Prostate gland (tissue), 2 donors: ENCODE measurements at places on chromosomes 7 and 10.

DNA sequence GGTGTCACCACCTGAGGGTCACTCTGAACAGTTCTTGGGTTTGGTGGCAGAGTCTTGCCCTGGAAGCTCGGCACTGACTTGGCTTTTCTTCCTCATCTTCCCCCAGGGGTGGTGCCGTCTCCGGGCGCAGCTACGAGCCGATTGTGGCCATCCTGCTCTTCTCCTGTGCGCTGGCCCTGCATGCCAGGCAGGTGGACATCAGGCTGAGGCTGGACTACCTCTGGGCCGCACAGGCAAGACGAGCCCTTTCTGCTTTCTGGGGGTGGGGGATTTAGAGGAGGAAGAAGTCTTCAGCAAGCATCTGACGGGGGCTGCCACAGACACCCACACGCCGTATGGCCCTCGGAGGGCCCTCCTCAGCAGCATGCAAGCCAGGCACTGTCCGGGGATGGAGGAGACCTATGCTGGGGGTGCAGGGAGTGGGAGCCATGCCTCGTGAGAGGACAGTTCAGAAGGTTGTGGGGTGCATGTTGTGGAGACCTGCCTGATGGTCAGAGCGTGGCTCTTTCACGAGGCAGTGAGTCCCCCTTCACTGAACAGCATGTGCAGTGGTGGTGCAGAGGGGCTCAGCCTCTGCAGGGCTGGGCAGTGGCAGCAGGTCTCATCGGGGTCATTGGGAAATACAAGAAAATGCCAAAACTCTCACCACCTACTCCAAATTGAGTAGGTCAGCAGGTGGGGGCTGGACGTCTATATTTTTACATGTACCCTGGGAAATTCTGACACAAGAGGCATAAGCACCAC is 112.4 kb downstream of the ADCY1 start:
- H3K4me3 ChIP-seq = no peak overlapping the region
- H3K27ac ChIP-seq = peak overlapping the region; percentile 68
- no peaks in the 10 kb centered on the region for H3K36me3 ChIP-seq
- peaks cover 2% of the 10 kb centered on the region for H3K4me1 ChIP-seq
- DNase-seq = no peak

DNA sequence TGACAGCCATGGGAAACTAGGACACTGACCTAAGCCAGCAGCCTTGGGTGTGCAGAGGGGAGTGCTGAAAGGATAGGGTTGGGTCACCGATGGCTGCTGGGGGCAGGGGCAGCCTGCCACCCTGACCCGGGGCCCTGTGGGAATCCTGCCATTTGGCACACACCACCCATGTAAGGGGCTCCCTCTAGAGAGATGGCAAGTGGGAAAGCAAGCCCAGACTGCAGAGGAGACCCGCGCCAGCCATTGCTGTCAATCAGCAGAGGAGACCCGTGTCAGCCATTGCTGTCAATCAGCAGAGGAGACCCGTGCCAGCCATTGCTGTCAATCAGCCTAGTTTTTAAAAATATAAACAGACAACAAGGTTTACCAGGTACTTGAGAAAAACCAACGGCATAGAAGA is 27.4 kb upstream of the PRKAG2 start:
- no peaks in the 10 kb centered on the region for H3K36me3 ChIP-seq
- no peak overlapping the region for H3K27ac ChIP-seq
- H3K4me1 ChIP-seq = no peaks in the 10 kb centered on the region
- DNase-seq = no peak
- no peak overlapping the region for H3K4me3 ChIP-seq

- no peaks in the 10 kb centered on the region for H3K4me1 ChIP-seq
- H3K36me3 ChIP-seq = no peaks in the 10 kb centered on the region
- no peak overlapping the region for H3K4me3 ChIP-seq
These were observed 95.6 kb downstream of the GPR26 start for GRCh38 chr10:123761666-123762230.

DNA sequence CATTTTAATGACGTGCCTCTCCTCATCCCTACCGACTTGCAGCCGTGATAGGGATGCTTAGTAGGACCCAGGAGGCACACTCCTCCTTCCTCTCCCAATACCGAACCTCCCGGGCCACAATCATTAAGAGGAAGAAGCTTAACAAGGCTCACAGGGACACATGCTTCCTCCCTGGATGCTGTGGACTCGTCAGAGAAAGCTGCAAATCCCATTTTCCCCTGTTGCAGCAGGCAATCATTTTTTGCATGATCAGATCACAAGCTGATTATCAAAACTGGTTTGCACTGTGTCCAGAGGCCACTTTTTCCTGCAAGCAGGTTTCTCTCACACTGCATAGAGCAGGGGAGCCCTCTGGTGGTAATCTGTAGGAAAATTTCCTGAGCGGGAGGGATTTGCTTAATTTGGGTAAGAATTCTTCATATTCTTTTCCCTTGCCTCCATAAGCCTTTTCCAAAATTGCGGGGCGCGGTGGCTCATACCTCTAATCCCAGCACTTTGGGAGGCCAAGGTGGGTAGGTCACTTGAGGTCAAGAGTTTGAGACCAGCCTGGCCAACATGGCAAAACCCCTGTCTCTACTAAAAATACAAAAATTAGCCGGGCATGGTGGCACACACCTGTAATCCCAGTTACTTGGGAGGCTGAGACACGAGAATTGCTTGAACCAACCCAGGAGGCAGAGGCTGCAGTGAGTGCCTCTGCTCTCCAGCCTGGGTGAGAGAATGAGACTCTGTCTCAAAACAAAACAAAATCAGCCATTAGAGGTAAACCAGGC is 16.1 kb upstream of the LAMB4 start:
- H3K27me3 ChIP-seq = no peaks in the 10 kb centered on the region
- H3K36me3 ChIP-seq = no peaks in the 10 kb centered on the region
- peak; percentile 53 for DNase-seq
- no peak overlapping the region for H3K4me3 ChIP-seq
